Panc1 (cell line): ENCODE measurements at places on chromosomes 4 and X. TPM values are rescaled to one million over a fixed set of nuclear protein-coding genes. Genes with fewer than 3 reads are reported as not detected.

Gene CYTL1
- not detected for total RNA-seq

Gene TCEAL7
- not detected for total RNA-seq

DNA sequence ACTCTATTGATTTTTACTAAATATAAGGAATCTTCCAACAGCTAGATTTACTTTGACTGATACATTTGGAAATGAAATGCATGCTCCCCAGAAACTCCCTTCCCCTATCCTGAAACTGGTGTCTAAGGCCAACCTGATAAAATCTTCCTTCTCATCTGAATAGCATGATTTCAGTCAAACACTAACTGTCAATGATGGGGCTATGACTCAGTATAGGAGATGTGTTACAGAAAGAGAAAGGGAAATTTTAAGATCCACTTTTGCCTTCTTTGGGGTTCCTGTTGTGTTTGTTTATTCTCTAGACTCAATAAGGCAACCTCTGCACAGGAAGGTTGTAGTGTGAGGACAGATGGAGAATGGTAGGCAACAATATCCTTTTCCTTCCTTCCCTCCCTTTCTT is 160.7 kb downstream of the MOSPD2 start:
- no peak for DNase-seq

DNA sequence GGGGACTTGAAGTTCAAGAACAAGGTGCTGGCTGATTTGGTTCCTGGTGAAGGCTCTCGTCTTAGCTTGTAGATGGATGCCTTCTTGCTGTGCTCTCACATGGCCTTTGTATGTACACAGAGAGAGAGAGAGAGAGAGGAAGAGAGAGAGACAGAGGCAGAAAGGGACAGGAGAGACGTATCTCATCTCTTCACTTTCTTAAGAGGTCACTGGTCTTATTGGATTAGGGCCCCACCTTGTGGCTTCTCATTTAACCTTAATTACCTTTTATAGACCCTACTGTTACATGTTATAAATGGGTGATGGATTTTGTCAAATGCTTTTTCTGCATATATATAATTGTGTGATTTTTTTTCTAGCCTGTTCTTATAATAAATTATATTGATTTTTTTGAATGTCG is 1444.2 kb downstream of the ADGRL3 start:
- no peak for DNase-seq

DNA sequence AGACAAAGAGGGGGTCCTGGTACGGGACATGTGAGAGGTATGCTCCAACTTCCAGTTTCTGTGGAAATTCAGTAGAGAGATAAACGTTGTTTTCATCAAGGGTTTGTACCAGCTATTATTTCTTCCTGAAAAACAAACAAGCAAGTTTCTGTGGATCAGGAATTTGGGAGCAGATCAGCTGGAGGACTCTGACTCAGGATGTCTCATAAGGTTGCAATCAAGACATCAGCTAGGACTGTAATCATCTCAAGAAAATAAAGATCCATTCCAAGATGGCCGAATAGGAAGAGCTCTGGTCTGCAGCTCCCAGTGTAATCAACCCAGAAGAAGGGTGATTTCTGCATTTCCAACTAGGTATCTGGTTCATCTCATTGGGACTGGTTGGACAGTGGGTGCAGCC is 23.5 kb upstream of the NFKB1 start:
- DNase-seq: no peak

DNA sequence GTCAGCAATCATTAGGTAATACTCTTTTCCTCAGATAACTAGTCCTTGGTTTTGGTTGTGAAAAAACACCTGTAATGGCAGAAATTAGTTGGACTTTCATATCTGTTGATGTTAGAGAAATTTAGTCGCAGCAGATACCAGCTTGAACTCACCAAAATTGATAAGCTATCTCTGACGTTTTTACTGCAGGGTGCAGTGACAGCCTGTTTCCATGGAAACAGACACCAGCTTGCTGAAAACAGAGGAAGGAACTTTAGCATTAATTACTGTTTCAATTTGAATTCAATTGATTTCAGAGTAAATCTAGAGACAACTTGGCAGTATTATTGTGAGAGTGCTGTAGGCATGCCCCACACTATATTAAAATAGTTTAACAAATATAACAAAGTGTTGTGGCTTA is 246.5 kb downstream of the PPP1R2C start:
- no peak for DNase-seq

GRCh38 chr4:1494416-1495315 is 88.4 kb upstream of the NKX1-1 start:
- no peak for DNase-seq

DNA sequence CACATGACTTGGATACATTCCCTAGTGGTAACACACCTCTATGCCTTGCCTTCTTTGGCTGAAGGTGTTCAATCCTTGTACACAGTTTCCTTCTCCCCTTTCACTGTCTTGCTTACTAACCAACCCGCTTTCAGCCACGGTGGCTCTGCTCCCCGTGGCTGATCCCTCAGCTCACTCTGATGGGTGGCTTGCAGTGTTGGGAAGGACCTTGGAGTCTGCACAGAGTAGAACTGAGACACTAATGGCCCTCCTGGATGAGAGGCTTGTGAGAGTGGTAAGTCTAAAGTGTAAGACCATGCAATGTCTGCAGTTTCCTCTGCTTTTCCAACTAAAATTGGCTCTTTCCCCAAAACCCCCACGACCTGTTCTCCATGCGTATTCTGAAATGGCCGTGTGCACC is 46.0 kb upstream of the GNPDA2 start:
- DNase-seq: no peak

Gene ALB
- 21.3 TPM for total RNA-seq

Gene ZFP42
- 0.05 TPM for total RNA-seq

- DNase-seq: no peak
Observed at GRCh38 chrX:41823402-41823801, 99.4 kb downstream of the GPR82 start.

Gene ADH7
- not detected for total RNA-seq

Gene SYP
- total RNA-seq: 12.4 TPM

DNA sequence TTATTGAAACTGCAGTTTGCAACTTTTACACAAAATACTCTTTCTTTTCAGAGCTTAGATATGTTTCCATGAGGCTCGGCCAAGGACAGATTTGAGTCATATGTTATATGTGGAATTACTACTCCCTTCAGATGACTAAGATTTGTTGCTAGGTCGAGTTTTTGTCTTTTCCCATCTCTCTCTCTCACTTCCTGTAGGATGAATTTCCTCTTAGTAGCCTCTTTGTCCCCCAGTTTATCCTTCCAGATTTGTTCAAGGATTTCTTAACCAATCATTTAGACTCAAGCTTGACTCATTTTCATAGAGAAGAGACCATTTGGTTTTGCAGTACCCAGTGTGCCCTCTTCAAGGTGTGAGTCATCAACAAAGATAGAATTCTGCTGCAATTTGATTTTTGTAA is 209.2 kb downstream of the GLUD2 start:
- no peak for DNase-seq

Gene SPIN2A
- total RNA-seq: 1.3 TPM

Gene POLA1
- 10.5 TPM for total RNA-seq

Gene MAGEB10
- not detected for total RNA-seq

DNA sequence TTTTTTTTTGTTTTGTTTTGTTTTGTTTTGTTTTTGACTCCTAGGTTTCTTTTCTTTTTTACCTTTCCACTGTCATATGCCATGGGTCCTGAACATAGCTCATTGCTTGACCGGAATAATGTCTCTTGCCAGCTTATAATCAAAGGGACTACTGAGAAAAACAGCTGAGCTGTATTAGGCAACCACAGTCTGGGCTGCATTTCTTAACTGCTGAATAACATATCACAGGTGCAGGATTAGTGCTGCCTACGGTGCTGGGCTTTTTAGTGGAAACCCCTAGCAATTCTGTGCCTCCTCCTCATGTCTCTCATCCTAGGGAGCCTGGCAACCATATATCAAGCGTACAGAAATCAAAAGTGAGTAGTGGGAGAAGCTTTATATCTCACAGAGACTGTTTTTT is 333.5 kb downstream of the BMPR1B start:
- DNase-seq: no peak

DNA sequence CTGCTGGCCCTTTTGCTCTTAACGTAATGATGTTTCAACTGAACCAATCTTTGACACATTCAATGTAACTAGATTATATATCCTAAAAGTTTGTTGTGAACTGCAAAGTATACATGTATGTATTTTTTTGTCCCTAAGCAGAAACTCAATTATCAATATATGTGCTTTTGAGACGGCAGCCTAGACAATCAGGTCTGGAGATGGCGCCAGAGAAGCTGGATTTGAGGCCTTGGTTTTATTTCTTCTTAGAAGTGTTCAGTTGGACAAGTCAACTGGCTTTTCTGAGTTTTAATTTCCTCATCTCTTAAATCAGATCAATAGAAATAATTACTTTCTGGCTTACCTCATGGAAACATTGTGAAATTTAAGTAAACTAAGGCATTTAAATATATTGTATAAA is 62.5 kb downstream of the DCAF8L1 start:
- DNase-seq: no peak

DNA sequence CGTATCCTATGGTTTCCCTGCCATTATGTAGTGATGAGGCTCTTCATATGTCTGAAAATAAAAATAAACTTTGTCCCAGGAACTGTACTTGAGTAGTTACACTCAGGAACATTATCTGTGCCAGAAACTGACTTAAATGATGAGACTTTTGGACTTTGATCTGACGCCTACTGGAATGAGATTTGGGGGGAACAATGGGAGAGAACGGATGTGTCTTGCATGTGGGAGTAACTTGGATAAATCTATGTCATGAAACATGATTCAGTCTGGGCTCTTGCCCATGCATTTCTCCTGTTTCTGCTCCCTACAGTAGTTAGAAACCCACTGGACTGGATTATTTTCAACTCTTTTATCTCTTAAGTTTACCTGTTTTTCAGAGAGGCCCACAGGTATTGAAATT is 2351.4 kb downstream of the PCDH7 start:
- DNase-seq: no peak

GRCh38 chrX:150692831-150693724 is at the start of gene MTMR1:
Gene MTMR1, plus strand, starts transcription at chrX:150693396. Its CDS starts 135 bp downstream, at chrX:150693531.
- no peak for DNase-seq

Gene GAGE12C
- not detected for total RNA-seq

Gene PDCL2
- total RNA-seq: not detected

DNA sequence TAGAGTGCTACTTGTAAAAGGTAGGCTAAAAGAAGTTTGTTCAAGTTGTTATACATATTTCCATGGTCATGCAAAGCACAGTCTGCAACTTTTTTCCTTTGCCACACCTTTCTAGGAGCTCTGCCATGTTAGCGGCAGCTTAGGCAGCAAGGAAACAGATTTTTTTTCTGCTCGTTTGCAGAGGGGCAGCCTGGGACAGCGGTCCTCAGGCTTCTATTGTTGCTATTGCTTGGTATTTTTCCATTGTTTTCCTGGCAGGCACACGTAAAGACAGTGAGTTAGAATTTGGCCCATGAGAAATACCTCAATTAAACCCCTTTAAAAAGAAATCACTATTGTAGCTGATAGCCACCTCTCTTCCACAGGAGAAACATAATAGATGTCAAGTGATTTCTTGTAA is 391.4 kb downstream of the SH2D1A start:
- DNase-seq: no peak

GRCh38 chr4:3252831-3253641 is 4.1 kb downstream of the MSANTD1 start:
- DNase-seq: no peak

Gene NDNF
- total RNA-seq: 0.10 TPM

Gene TMEM144
- 6.0 TPM for total RNA-seq

Gene USP17L5
- total RNA-seq: not detected

GRCh38 chrX:17550011-17550410 is 175.0 kb downstream of the NHS start:
- DNase-seq: no peak

DNA sequence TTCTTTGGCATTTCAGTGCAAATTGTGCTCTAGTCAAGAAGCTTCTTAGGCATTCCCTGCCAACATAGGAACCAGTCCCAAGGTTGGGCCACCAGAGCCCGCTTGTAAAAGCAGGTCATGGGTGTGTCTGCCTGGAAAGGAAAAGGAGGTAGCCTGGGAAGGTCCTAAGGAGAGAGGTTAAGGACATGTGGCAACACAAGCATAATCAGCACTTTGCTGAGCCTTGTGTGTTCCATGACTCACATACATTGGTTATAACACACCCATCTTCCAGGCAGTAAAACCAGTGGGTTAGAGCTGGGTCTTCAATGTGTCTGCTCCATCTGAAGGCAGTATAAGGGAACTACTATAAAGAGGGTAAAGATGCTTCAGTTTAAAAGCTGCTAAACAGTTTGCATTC is 165.0 kb downstream of the FHIP1A start:
- no peak for DNase-seq

- no peak for DNase-seq
Observed at GRCh38 chrX:9392445-9392844, 72.4 kb upstream of the TBL1X start.

DNA sequence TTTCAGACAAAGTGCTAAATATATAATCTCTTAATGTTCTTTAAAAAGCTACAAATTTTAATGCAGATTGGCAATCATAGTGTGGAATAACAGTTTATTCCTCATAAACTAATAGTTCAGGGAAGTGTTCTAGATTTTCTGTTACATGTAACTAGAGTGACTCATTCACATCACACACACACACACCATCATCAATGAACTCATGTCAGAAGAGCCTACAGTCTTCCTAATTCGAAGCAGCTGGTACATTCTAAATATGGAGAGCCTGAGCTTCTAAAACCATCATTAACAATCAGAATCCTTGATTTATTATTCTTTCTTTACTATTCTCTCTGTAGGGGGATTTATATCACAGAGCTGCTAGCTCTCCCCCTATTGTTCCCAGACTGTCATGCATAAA is 49.6 kb downstream of the DKK2 start:
- DNase-seq: no peak

- no peak for DNase-seq
Observed at GRCh38 chr4:113043591-113043990, 5.9 kb upstream of the ANK2 start.

GRCh38 chr4:14924812-14925344 is 77.4 kb upstream of the CPEB2 start:
- DNase-seq: no peak

DNA sequence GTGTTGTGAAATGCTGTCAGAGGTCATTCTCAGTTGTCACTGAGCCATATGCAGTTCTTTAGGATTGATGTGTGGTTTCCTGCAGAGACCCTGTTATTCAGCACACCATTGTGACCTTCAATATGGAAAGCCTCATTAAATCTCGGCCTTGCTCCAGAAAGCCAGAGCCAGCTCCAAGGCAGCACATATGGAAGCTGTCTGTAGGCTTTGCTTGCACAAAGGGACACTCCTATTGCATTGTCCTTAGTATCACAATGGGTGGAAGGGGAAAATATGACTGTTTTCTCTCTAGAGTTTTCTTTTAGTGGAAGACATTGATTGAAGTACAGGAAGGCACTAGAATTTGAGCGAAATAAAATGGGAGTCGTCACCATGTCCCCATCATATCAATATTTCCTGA is 179.0 kb downstream of the CEP135 start:
- no peak for DNase-seq

- no peak for DNase-seq
Observed at GRCh38 chrX:153306527-153307115, 14.9 kb downstream of the PNMA6F start.

DNA sequence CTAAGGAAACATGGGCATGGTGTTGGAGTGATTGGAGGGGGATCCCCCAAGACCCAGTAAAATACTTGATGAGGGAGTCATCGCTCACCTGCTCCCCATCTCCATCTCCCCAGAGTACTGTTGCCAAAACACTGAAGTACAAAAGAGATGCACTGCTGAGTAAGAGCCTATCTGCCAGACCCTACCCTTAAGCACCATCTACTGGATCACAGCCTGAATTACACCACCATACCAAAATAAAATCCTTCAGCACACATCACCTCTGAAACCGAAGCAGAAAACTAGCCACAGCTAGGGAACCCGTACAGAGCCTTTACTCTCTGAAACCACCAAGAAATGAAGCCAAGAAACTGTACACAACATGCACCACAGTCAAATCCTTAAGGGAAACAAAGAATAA is 466.3 kb upstream of the ACTRT1 start:
- no peak for DNase-seq

GRCh38 chr4:128635141-128635954 is 174.2 kb upstream of the JADE1 start:
- DNase-seq: no peak
